NCI-H460 (cell line): ENCODE measurements at places on chromosomes 2 and 18.
A peak's percentile ranks its signal among the peaks of the same experiment; 100 is the strongest.

GRCh38 chr2:171521361-171522051, 768 bp upstream of the CYBRD1 start:
- no peak for DNase-seq

GRCh38 chr2:238719641-238720040, 128.2 kb upstream of the TWIST2 start:
- DNase-seq, result no peak

GRCh38 chr2:23571527-23572282, 186.7 kb downstream of the KLHL29 start:
- DNase-seq, result no peak

DNA sequence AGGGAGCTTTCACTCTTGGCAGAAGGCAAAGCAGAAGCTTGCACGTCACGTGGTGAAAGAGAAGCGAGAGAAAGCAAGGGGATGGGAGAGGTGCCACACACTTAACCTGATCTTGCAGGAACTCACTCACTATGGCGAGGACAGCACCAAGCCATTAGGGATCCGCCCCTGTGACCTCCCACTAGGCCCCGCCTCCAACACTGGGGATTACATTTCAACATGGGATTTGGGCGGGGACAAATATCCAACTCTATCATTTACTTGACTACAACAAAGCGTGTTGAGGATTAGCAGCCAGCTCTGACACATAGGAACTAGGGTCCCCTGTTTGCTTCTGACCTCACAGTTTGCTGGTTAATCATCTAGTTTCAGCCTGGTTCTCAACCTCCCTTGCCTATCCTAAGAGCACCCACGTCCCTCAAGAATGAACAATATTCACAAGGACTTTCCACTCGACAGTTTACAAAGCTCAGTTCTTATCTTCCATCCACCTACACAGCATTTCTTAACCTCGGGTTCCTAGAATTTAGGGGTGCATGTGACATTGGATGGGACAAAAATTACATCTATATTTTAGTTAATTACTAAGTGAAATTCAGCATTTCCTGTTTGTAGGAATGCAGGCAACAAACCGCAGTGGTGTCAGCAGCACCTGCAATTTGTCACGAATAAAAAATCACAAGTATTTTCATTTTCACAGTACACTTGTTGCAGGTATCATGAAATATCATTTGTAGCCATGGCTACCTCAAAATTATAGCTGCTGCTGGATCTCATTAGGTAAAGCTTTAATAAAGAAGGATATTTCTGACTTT, 36.0 kb downstream of the LBH start:
- DNase-seq, result no peak

DNA sequence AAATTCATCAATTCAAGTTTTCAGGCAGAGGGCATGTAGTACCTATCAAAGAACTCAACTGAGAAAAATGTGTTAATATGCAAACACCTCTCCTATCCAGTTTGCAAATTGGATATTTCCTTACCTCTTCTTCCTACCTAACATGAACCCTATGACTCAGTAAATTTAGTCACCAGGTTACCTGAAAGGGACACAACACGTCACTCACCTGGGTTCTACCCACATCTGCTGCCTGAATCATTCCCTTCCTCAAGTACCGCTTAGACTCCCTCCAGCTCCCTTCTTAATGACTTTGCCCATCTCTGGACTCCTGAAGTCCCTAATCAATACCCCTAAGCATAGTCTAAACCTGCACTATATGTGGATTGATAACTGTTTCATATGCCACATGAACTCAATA, 10.4 kb downstream of the ANKRD44 start:
- no peak for DNase-seq

DNA sequence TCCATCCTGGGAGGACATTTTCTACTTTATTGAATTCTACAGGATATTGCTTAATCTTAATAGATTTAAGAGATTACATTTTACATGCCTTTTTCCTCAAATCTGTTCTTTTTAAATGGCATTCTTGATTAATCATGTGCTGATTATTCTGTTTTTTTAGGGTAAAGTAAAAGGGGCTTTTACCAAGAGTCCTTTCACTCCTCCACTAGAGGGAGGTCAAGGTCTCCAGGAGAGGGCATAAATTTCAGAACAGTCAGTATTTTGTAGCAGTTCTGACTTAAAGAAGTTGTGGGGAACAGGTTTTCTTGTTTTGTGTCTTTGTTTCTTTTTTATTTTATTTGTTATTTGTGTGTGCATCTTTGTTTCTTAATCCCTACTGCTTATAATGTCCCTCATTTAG, 25.4 kb downstream of the WDR75 start:
- DNase-seq, result peak; percentile 31

GRCh38 chr18:24003903-24004640, 10.5 kb upstream of the TTC39C start:
- no peak for DNase-seq

DNA sequence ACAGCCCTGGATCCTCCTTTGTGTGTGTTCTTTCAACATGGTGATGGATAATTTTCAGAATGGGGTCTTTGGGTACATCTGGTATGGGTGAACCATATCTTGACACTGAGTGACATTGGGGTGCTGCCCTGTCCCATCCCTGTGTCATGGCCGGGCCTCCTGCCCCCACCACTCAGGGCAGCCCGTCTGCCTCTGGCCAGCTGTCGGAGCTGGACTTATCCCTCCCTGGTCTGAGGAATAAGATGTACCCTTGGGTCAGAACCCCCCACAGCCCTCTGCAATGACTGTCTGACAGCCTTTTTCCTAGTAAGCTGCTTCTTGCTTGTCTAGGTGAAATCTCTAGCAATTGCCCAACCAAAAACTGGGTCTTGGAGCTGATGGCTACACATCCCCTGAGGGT, 142.9 kb downstream of the SH3RF3 start:
- no peak for DNase-seq

DNA sequence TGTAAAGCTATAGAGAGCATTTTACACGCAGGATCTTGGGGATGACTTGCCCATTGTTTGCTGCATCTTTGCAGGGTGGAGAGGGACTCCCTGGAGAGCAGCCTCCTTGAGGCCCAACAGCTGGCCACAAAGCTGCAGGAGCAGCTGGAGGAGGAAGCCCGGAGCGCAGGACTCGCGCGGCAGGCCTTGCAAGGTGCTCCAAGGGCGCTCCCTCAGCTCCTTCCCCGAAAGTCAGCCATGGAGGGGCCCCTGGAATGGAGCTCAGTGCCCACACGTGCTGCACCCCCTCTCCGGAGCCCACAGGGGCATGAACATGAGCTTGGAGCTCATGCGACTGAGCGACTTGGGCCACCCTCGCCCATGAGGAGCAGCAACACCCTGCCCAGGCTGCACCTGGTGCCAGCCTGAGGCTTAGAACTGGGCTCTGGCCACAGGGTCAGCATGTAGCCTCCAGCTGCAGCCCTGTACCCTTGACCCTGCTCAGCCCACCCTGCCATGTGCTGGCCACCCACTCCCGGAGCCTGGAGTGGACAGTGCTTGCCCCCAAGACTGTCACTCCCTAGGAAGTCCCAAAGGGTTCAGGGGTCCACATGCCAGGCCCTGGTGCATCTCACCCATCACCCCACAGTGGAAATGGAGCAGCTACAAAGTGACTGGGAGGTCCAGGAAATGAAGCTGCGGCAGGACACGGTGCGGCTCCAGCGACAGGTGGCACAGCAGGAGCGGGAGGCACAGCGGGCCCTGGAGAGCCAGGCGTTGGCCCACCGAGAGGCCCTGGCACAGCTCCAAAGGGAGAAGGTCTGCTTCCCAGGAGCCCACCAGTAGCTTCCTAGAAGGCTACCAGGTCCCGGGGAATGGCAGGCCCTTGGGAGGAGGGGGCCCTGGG, 43.0 kb downstream of the CROCC2 start:
- DNase-seq, result no peak

- DNase-seq, result no peak
Measured at GRCh38 chr2:214730248-214730647, 79.2 kb downstream of the BARD1 start.

GRCh38 chr2:106314444-106314843, 120.3 kb upstream of the UXS1 start:
- no peak for DNase-seq

GRCh38 chr2:235494716-235495372, 1.0 kb downstream of the AGAP1 start:
- no peak for DNase-seq

GRCh38 chr18:76658627-76659026, 163.6 kb upstream of the ZNF516 start:
- DNase-seq, result no peak

DNA sequence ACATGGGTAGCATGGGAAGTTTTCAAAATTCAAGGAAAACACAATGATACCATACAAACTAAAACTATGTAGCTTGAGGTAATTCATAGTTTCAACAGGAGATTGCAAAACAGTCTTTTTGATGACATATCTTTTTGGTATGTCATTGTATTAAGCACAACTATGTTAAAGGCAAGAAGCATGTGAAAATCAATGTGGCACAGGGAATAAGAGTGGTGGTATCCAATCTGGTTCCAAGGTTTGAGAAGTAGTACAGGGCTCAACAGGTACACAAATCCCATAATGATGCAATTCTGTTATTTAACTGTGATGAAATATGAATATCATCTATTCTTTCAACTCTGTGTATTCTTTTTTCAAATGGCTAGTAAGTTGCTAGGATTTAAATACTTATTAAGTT, 16.4 kb upstream of the DLX2 start:
- peak; percentile 54 for DNase-seq

DNA sequence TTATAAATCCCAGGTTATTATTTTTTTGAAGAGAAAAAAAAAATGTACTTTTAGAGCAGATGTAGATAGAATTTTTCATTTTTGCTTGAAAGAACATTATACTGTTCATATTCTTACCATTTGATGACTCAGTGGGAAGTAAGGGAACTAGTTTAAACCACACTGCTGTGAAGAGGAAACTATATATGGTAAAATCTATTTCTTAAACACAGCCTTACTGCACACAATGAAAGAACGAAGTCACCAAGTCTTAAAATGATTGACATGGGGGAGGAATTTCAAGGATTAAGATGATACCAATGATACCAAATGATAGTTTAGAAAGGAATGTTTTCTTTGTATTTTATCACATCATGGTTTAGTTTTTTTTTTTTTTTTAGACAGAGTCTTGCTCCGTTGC, 5.0 kb downstream of the ACTR2 start:
- no peak for DNase-seq

DNA sequence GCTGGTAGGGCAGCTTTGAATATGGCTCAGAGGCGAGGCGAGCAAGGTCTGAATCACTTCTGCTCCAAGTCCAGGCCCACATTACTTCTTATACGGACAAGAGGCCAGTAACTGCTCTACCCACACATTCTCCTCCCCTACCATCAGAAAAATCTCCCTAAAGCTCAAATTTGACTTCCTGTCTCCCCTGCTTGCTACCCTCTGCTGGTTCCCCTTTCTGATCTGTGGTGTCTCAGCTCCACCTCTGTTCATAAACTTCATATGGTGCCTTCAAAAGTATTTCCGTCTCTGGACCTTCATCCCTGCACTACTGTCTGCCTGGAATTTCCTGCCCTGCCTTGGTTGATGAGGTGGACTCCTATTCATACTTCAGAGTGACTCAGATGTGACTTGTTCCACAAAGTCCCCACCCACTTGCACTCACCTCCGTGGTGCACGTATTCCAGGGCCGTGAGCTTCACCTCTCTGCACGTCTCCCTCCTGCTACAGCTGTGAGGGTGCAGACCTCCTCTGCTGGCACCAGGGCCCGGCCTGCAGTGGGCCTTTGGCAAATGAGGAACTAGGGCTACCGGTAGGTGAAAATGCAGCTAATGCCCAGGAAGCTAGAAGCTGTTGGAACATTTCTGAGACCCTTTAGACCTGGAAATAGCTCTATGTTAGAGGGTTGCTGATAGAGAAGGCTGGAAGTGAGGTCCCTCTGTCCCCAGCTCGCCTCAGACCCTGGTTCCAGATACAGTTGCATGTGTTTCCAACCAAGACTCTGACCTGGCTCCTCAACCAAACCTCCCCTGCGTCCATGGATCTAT, 24.6 kb upstream of the KCMF1 start:
- DNase-seq, result peak; percentile 33

DNA sequence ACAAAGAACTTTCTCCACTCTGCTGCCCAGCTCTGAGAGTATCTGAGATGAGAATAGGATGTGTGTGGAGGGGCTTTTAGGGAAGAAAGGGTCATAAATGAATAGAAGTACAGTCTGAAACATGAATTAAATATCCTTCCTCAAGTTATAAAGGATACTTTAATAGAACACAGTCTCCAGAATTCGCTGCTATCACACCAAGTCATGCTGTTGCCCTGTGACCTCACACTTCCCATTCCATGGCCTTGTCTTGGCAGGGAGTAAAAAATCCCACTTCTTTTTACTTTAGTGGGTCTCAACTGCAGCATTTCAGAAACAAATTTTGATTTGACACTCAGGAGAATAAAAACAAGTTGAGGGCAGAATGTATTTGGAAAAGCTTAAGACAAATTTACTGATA, 3.8 kb upstream of the RPE start:
- DNase-seq, result no peak

DNA sequence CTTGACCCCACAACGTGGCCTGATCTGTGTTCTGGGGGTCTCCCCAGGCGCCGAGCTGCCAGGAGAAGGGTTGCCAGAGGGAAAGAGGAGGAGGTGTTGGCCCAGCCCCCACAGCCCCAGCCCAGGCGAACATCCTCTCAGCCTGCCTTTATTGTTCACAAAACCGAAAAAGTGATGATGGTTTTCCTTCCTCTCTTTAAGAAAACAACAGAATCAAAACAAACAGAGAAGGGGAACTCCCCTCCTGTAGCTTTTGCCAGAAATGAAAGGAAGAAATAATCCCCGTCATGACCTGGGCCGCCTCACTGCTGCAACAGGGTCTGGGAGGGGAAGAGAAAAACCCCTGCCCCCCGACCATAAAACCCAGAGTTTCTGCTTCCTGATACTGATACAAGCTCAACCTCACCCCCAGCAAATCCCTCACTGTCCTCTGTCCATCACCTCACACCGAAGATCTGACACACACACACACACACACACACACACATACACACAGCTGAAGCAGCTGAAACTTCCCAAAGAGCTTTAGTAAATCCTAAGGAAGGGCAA, 52.0 kb downstream of the ZFP36L2 start:
- no peak for DNase-seq

DNA sequence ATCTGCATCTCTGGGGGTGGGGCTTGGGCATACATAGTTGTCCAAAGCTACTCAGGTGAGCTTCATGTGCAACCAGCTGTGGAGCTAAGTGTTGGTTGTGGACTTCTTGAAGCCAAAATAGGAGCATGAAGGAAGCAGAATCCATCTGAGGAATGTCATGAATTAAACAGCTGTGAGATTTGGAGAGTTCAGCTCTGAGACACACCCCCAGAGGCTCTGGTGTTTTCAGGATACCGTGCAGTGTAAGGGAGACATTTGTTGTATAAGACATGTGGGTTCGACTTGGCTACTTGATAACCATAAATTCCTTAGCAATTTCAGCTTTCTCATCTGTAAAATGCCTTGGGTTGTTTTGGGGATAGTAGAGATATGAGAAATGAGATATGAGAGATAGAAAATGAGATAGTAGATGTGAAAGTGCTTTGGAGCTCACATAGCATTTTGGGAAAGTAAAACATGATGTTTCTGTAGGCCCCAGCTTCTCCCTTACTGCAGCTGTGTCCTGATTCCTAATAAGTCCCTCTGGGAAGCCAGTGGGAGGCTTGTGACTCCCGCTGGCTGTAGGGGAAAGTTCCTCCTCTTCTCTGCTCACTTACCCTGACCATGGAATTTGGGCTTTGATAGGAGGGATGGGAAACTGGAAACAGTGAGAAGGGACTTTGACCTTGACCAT, 50.0 kb downstream of the DPYSL5 start:
- DNase-seq, result no peak
